ENCODE measurements at places on chromosomes 16 and 17. TPM values are rescaled to one million over a fixed set of nuclear protein-coding genes. Genes with fewer than 3 reads are reported as not detected.

Gene SPECC1
- 9.8 TPM for total RNA-seq

Gene PPL
- total RNA-seq = 445 TPM

Gene TMIGD1
- total RNA-seq = not detected

Gene HOXB3
- total RNA-seq = 14.1 TPM

Gene CHAD
- total RNA-seq = 8.0 TPM

Gene ATP2A3
- total RNA-seq = 8.5 TPM

Gene PRSS36
- 2.6 TPM for total RNA-seq

Gene PRPSAP1
- total RNA-seq = 72.3 TPM

Gene RAB26
- total RNA-seq = not detected

Gene AANAT
- not detected for total RNA-seq

Gene TMEM220
- total RNA-seq = 2.8 TPM

Gene HOXB9
- total RNA-seq = not detected

Gene ADAMTS18
- total RNA-seq = not detected

Gene DNAH2
- not detected for total RNA-seq

Gene GPR179
- total RNA-seq = 0.25 TPM

Gene FGF11
- total RNA-seq = 15.0 TPM

Gene TMEM238L
- 4.9 TPM for total RNA-seq

Gene KIFC3
- 187 TPM for total RNA-seq

Gene SNX11
- total RNA-seq = 11.1 TPM

Gene TAC4
- total RNA-seq = not detected

Gene KRTAP4-5
- 14.9 TPM for total RNA-seq

Gene XAF1
- total RNA-seq = 5.9 TPM

Gene ABR
- total RNA-seq = 97.3 TPM

Gene FOXL1
- not detected for total RNA-seq
